ENCODE measurements at places on chromosomes 1 and 21.
A peak's percentile ranks its signal among the peaks of the same experiment; 100 is the strongest.

DNA sequence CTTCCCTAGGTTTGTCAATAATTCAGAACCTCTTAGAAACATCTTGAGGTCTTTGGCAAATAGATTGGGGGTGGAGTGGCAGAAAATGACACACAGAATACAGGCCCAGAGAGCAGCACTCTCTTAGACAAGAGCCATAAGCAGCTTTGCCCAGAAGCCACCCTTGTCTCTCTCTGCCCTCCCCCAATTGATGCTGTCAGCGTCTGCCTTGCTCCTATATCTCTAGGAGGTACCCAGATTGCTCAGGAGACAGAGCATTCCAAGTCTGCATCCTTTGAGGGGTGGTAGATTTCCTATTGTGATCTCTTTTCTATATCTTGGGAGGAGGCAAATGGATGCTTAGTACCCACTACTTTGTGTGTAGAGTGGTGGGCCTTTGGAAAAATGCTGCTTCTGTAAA lies 1.8 kb downstream of the RGL1 start:
- DNase-seq, result no peak

DNA sequence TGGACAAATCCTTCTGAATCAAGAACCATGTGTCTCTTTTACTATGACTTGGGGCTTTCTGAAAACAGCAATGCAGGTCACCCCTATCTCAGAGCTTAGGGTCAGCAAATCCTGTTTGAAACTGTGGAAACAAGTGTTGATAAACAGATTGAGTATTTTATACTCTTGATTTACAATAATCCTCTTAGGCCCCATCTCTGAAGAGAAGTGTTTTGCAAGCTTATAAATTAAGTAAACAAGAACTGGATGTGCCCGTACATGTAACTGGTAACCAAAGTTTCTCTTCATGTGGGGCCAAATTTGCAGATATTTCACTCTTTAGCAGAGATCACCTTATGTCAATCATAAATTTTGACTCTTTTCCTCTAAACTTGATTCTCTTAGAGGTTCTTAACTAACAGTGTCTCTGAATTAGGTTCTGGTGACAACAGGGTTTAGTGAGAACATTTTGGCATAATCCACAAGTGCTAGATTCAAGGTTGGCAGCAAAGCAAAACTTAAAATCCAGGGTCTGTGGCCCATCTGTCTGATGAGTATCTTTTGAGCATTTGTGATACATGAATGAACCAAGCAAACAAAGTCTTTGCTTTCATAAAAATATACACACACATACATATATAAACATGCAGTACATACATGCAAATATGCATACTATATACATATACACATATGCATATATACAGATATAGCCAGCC lies 183.0 kb upstream of the HOOK1 start:
- DNase-seq, result no peak

DNA sequence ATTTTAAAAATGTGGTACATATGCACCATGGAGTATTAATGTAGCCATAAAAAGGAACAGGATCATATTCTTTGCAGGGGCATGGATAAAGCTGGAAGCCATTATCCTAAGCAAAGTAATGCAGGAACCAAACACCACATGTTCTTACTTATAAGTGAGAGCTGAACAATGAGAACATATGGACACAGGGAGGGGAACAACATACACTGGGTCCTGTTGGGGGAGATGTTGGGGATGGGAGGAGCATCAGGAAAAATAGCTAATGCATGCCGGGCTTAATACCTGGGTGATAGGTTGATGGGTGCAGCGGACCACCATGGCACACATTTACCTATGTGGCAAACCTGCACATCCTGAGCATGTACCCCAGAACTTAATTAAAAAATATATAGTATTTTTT lies 352.5 kb upstream of the KAZN start:
- DNase-seq, result no peak

DNA sequence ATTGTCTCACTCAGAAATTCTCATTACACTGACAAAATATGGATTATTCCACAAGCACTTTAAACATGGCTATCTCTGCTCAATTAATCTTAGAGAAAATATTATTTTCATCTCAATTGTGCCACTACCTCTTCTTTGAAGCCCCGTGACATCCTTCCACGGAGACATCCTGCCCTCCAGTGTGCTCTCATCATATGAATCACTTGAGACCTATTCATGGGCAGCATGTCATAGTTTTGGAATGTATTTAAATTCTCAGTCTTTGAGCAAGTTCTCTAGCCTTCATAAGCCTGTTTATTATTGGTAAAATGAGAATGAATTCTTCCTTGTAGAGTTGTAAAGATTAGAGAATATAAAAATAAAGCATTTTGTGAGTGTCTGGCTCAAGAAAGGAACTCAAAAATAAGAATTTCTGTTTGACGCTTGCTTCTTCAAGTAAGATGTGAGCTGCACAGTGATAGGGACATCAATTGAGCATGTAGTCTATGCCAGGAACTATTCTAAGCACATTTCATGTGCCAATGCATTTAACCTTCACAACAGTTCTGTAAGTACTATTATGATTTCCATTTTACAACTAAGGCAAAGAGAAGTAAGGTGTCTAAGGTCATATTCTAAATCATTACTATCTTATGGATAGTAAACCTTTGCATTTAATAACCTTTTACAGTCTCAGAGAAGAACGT lies 557.4 kb upstream of the ZRANB2 start:
- DNase-seq, result peak; percentile 78

DNA sequence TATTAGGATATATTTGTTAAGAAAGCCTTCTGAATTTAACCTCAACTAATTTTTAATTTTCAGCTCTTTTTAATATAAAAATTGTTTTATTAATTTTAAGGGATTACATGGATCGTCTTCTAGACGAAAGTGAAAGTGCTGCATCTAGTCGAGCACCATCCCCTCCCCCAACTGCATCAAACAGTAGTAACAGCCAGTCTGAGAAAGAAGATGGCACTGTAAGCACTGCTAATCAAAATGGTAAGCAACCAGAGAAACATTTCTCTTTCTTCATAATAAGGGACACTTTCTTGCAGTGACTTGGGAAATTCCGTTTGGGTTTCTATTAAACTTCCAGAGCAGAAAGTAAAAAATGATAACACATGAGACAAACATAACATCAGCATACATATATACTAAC lies 56.9 kb downstream of the MIER1 start:
- DNase-seq, result no peak

DNA sequence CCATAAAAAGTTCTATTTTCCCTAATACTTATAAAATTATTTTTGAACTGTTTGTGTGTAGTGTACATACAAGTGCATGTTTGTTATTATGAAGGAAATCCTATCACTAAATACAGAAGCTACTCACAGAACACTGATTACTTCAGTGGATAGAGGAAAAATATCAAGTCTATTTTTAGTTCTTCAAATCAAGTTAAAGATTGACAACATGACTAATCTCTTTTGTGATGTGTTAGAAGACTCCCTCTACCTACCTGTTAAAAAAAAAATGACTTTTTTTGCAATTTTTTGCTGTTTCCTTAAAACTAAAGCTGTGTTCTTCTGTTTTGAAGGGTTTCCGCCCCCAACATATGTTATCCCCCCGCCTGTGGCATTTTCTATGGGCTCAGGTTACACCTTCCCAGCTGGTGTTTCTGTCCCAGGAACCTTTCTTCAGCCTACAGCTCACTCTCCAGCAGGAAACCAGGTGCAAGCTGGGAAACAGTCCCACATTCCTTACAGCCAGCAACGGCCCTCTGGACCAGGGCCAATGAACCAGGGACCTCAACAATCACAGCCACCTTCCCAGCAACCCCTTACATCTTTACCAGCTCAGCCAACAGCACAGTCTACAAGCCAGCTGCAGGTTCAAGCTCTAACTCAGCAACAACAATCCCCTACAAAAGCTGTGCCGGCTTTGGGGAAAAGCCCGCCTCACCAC lies 45.5 kb downstream of the NCF2 start:
- no peak for DNase-seq

DNA sequence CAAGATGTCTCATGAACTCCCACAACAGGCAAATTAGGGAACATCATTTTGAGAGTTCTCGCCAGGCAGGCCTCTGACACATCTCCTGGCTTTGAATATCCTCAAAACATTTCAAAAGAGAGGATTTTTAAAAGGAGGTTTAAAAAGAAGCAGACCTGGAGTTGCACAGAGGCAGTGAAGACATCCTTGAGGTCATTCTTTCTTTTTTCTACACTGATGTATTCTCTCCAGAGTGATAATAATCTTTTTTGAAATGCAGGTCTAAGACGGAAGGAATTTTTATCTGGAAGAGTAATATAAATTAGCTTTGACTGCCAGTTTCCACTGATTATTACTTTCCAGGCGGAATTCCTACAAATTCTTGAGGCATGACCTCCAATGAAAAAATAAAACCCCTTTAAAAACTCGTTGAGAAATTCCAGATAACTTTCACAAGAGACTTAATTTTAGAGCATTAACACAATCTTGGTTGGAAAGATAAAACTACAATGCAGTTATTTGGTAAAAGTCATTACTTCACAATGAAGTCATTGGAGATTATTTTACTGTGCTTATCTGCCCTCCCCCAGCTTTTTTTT lies 125.0 kb downstream of the LYPLAL1 start:
- peak; percentile 86 for DNase-seq

DNA sequence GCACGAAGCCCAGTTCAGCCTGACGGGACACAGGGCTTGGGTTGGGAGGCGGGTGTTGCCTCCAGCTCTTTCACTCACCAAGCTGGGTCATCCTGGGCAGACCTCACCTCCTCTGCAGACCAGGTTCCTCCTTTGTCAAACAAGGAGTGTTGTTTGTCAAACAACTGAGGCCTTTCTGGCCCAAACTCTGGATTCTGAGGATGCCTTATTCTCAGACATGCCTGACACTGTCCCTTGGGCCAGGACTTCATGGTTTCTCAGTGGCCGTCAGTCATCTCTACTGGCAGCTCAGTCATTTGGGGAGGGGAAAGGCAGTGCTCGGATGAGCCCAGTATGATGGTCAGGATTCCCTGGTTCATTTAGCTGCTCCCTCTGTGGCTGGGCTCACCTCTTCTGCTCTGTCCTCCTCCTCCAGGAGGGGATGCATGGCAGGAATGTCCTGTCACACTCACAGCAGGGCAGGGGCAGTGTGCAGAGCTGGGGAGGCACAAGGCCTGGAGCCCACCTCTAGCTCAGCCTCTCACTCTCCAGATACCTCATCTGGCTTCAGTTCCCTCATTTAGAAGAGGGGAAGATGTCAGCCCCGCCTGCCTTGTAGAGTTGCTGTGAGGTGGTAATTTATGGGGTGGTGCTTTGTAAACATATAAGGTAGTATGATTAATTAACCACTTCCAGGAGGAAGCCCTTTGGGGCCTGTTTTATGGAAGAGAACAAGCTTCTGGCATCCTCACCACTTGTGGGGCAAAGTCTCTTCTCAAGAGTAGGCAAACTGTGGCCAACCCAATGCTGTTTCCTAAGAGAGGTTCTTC lies 20.6 kb downstream of the SLC2A1 start:
- no peak for DNase-seq
